ENCODE measurements at places on chromosomes 7 and 10.

DNA sequence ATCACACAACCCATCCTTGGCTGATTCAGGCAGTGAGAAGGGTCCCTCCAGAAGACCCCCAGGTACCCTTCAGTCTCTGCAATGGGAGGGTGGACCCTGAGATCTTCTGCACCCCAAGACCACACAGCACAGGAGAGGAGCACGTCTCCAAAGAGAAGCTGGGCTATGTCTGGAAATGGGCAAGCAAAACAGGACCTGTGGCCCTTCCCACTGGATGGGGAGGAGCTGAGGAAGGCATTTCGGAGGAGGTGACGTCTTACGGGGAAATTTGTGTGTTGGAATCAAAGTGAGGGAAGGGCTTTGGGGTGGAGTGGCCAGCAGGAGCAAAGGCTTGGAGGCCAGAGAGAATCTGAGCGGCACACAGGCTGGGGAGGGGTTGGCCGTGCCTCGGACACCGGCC lies 16.5 kb downstream of the GRIFIN start:
- no peak for DNase-seq

- DNase-seq: no peak
Observed at GRCh38 chr10:114485696-114486400, 81.5 kb upstream of the AFAP1L2 start.

- no peak for DNase-seq
Observed at GRCh38 chr10:122142641-122143237, 128.4 kb upstream of the BTBD16 start.

- DNase-seq: no peak
Observed at GRCh38 chr10:3784510-3785250, at the start of gene KLF6. TSS of gene KLF6 (minus strand) at chr10:3785209. CDS start at chr10:3785014, 195 bp downstream.

GRCh38 chr10:60376221-60377041 lies 13.2 kb downstream of the ANK3 start:
- DNase-seq: no peak

DNA sequence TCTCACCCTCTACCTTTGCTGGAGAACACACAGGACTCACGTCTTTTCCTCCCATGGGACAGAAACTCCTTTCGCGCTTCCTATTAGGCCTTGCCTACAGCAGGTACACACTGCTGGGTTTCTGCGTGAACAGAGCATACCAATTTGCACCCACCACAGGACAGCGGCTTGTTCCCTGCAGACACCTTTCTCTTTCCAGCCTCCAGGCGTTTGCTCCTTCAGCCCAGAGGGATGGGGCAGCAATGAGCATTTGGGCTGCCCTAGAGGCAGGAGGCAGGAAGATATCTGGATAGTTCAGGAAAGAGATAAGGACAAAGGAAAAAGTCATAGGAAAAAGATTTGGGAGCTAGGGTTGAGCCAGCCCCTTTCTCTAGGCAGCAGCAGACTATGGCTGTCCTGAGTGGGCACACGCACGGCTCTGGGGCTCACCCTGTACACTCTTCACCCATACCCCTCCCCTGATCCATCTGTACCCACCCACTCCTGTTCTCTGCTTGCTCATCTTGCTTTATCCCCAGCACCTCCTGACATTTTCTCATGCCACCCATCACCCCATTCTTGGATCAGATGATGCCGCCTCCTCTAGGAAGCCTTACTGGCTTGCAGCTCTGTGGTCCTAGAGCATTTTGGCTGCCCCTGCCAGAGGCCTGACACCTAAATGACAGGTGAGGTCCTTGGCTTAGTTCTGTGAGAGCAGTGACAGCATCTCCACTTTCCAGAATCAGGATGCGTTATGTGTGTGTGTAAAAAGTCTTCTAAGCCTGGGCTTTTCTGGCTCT lies 40.7 kb upstream of the SPDYE3 start:
- DNase-seq: no peak

DNA sequence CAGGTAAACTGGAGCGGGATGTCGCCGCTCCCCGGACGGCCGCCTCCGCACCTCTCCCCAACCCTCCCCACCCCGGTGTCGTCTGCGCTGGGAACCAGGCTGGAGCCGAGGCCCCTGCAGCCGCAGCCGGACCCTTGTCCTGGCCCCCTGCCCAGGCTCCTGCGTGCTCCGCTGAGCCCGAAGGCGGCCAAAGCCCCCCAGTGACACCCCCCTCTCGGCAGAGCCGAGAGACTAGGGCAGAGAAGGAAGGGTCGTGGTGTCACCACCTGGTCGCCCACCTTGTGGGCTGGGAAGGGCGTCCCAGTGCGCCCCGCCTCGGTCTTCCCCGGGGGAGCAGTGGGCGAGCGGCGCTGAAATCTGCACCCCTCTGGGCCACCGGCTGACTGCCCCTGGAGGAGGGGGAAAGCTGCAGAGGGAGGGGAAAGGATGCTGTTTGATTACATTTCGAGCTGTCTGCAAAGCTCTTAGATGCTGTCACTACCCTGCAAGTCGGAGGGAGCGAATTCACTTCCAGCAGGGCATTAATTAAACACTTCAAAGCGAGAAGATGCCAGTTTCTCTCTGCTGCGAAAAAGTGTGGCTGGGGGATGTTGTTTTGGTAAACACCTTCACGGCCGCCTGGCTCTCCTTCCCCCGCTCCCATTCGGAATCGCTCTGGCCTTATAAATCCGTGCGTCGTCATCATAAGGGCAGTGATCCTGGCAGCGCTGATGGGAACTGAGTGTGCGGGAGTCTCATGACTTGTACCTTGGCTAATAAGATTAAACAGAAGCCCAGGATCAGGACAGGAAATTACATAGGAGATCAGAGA lies 622 bp downstream of the DYNC1I1 start:
- no peak for DNase-seq

DNA sequence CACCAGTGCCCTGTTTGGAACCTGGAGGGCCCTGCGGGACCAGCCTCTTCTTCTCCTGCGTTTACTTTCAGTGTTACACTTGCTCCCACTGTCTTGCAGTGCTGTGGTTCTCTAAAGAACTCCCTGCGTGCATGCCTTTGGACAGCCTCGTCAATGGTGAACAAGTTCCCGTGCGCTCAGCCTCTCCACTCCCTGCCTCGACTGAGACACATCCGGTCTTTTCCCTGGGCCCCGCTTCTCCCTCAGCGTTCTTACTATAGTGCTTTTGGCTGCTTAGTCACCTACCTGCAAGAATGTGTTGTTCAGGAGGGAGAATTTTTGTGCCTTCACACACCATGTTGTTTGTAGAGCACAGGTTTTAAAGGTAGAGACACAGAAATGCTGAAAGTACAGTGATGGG lies 520.7 kb upstream of the MKI67 start:
- no peak for DNase-seq

All from non-pigmented ciliary epithelial cell (primary cell).